Lung (tissue), 17 donors: ENCODE measurements at places on chromosomes 5 and 9.

DNA sequence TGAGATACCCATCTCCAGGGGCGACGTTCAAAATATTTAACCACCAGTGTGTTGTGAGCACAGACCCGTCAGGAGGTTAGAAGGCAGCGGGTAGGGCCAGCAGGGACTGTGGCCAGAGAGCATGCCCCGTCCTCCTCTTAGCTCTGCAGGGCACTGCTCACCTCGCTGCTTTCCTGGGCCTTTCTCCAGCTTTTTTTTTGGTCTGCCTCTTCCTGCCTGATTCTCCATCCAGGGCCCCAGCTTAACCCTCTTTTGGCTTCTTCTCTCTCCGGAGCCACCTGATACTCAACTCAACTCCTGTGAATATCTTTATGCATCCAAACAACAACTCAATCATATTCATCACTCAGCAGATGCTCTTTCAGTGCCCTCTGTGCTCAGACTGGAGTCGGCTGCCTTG is 44.0 kb downstream of the TMOD1 start:
- DNase-seq, result no peak

- DNase-seq, result no peak
Measured at GRCh38 chr5:139374909-139375308, 8.2 kb downstream of the SLC23A1 start.

DNA sequence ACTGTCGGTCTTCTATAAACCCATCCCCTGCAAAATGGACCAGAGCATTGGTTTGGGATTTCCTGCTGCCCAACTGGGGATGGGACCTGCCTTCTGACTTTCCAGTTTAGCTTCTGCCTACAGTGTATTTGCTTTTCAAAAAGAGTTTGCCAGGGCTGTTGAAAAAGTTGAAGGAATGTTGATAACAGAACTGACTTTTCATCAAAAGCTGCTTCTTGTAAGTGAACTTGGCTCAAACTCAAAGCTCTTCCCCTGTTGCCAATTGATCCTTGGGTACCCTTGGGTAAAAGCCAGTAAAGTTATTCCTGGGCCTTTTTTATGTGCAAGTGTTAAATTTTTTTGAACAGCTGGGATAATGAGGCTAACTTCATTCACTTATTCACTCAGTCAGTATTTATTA is 142.9 kb upstream of the SLC30A5 start:
- peak; percentile 88 for DNase-seq

GRCh38 chr5:58507715-58508114 is 16.5 kb downstream of the GAPT start:
- no peak for DNase-seq

DNA sequence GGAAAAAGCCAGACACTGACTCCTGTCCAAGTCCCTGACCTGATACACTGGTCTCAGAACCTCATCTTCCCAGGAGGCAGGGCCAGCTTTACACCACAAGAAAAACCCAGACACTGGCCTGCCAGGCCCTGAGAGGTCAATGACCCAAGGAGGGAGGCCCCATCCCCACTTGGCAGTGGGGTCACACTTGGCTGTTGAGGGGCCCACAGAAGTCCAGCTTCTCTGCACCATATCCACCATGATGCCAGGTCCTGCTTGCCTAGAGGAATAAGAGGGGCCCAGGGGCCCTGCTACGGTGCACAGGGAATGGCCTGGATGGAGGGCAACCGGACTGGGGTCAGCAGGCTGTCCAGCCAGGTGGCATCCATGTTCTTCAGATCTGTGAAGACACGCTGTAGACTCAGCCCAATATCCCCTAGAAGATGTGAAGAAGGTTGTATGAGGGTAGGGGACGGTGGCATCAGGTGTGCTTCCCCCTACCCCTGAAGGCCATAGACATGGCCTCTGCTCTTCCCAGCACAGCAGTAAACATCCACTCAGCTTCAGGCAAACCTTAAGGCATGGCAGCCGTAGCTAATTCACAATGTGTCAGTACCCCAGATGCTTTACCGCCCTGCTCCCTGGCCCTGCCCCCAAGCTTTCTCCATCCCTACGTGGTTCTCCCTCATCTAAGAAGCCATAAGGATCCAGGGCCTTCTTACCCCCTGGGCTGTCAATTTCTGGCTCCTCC is 6.7 kb downstream of the IRF1 start:
- no peak for DNase-seq

DNA sequence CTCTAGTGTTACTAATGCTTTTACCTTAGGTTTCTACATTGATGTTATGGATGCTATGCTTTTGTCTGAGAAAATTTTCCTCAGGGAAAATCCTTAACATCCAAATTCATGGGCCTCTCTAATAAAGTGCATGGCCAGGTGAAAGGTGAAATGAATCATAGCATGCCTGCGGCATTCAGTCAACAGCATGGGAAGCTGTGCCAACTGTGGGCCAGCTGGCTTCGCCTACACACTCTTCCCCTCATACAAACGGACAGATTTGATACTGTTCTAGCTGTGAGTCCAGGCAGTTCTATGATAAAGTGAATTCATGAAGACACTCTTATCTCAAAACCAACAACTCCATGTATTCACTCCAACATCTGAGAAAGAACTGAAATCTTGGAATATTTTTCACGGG is 374.1 kb downstream of the PLK2 start:
- DNase-seq, result no peak
